ENCODE measurements at places on chromosomes 4 and X. TPM values are rescaled to one million over a fixed set of nuclear protein-coding genes. Genes with fewer than 3 reads are reported as not detected.

DNA sequence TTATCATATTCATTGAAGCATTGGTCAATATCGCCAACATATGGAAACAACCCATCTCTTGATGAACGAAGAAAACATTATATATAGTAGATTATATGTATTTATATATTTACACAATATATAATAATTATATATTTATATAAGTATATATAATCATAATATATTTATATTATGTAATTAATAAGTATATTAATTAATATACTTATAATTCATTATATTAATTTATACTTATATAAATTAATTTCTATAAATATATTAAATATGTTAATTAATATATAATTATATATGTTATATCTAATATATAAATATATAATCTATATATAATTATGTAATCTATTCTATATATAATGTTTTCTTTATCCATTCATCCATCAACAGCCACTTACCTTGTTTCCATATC is 69.0 kb upstream of the SRD5A3 start:
- no peak for DNase-seq

The TDO2 gene
- 2.4 TPM for total RNA-seq

- no peak for DNase-seq
Measured at GRCh38 chr4:102503301-102503746, 2.2 kb downstream of the NFKB1 start.

DNA sequence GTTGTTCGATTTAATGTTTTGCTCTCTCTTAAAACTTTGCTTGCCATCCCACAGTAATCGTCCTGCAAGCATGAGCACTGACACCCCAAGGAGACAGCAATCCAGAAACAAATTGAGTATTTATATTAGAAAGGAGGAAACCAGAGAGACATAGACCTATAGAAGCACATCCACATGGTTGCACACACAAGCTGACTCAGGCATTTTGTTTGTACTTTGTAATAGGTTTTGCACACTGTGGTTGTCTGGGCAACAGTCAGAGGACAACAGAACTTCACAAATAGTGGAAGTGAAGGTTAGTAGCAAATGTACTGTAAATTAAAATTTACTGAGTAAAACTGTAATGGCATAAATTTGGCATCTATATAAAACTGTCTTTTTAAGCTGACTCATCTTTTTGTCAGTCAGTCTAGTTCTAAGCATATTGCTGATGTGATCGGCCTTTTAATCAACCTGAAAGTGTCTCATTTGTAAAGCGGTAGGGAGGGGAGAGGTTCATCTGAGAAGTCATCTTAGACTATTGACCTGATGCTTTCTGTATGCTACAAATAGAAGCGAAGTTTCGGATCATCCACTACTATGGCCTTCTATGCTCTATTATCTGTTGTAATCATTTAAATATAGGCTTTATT is 1624.7 kb downstream of the ARAP2 start:
- DNase-seq, result peak; percentile 4

GRCh38 chr4:142312391-142312790 is 533.7 kb downstream of the INPP4B start:
- DNase-seq, result no peak

The BST1 gene
- total RNA-seq, result 3.8 TPM

DNA sequence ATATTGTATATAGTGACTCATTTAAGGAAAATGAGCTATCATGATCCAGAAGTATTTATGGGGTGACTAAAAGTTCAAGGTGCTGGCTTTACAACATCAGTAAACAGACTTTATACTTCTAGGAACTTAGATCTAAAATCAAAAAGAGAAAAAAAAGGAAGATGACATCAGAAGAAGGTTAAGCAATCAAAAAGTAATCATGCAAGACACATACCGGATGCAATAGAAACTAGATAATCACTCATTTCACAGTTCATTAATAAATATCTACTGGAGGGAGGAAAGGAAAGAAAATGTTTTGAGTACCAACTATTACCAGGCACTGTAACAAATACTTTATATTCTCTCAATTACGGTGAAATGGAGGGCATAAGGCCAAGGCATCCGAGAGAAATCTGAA is 276.4 kb downstream of the SPRY1 start:
- DNase-seq, result no peak

GRCh38 chr4:6695660-6696610 is 2.3 kb downstream of the S100P start:
- no peak for DNase-seq

DNA sequence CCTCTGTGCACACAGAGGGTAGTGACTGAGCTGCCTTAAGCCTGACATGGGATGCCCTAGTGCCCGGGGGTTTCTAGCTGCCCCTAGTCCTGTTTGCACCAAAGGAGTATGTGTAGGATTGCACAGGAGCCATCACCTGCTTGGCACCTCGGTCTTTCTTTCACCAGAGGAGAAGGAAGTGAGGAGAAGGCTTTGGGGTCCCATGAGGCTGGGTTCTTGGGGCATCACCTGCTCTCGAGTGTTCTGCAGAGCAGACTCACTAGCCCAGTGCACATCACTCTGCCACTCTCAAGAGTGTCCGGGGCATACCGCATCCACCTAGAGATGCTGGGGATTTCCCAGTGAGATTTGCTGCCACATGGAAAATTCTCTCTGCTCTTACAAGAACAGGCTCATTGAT is 40.5 kb upstream of the GPR78 start:
- DNase-seq, result no peak

The RLIM gene
- 41.1 TPM for total RNA-seq

DNA sequence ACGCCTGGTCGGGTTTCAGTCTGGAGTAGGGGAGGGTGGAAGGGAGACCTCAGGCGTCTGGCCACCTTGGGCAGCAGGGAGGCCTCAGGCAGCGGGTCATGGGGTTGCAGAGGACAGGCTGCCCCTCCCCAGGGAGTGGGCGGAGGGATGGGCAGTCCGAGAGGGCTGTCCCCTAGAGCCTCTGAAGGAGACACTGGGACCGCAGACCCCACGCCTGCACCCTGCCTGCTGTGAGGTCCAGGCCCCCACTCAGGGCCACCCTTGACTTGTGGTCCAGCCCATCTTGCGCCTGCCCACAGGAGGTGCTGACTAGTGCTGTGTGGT is 16.5 kb downstream of the FGFRL1 start:
- no peak for DNase-seq

- no peak for DNase-seq
Measured at GRCh38 chr4:107994894-107995293, 5.2 kb downstream of the HADH start.

DNA sequence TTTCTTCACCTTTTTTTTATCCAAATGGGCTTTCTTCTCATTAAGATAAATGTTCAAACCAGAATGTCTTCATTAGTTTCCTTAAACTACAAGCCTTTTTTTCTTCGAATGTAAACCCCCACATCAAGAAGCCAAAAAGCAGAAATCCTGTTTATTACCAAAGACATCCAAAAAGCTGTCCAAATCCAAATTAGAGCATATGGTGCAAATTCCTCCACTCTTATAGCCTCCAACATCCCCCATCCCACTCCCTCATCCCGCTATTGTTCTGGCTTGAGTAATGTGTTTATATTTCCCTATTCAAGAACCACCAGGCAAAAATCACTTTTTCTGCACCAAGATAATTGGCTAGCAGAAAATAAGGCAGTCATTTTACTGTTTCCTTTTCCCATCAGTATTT is 315.1 kb upstream of the ADGRL3 start:
- no peak for DNase-seq

GRCh38 chrX:53093177-53093655 is 726 bp upstream of the KANTR start:
- peak; percentile 82 for DNase-seq

The NEUROG2 gene
- total RNA-seq, result 0.06 TPM

The NPY2R gene
- total RNA-seq, result not detected

The AKAP4 gene
- total RNA-seq, result not detected

GRCh38 chr4:56651056-56651350 is 30.1 kb downstream of the HOPX start:
- DNase-seq, result no peak

DNA sequence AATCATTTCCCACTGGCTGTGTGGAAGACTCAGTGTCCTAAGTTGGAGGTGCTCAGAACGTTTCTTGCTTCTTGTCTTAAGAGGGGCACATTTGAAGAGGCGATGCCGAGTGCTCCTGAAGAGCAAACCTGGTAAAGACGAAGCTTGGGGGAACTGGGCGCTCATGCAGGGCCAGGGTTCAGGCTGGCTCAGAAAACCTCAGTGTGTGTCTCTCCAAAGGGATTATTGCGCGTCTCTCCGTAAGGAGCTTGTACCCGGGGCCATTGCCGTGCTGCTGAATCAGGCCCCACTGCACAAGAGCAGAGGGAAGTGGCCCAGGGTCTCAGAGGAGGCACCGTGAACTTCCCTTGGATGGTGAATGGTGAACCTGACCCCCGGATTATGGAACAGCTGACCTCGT is 44.4 kb downstream of the PSAPL1 start:
- no peak for DNase-seq

DNA sequence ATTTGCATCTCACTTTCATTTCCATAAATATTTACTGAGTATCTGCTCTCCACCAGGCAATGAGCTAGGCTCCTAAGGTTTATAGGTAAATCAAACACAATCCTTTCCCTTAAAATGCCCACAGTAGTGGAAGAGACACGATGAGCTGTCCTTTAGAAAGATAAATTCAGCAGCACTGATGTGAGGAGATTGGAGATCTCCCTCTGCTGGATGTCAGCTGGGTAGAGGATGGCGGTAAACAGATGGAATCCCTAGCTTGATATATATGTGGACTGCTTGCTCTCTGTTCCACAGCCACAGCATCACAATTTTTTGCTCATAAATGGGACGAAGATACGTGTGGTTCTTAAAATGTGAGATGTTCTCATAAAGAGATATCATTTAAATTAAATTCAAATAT is 216.4 kb upstream of the RASGEF1B start:
- DNase-seq, result no peak
